ENCODE measurements at places on chromosomes 12 and 14. TPM values are rescaled to one million over a fixed set of nuclear protein-coding genes. Genes with fewer than 3 reads are reported as not detected.

Gene SMARCC2
- total RNA-seq = 214 TPM

Gene PPP4R4
- 1.7 TPM for total RNA-seq

Gene EAPP
- total RNA-seq = 38.8 TPM

Gene VWF
- total RNA-seq = 949 TPM

Gene APOF
- not detected for total RNA-seq

Gene KLRC1
- total RNA-seq = 1.7 TPM

Gene SAMD4A
- total RNA-seq = 46.9 TPM

Gene DUSP16
- total RNA-seq = 28.2 TPM

Gene CLEC9A
- total RNA-seq = not detected

Gene MDGA2
- not detected for total RNA-seq

Gene ATL1
- 10.2 TPM for total RNA-seq

Gene VRTN
- not detected for total RNA-seq

Gene PPHLN1
- 124 TPM for total RNA-seq

Gene INSM2
- total RNA-seq = not detected

Gene MGAT4C
- total RNA-seq = 0.34 TPM

Gene TBX3
- total RNA-seq = 120 TPM

Gene ANKS1B
- total RNA-seq = 62.6 TPM

Gene RNASE3
- not detected for total RNA-seq

Gene PTGR2
- 19.0 TPM for total RNA-seq

Gene BRF1
- 63.3 TPM for total RNA-seq

Gene GPD1
- not detected for total RNA-seq

Gene TTC6
- total RNA-seq = 0.07 TPM

Gene TEX52
- total RNA-seq = not detected

Gene CFAP54
- 1.3 TPM for total RNA-seq

Gene PELI2
- total RNA-seq = 24.3 TPM

Gene ITGA5
- 69.7 TPM for total RNA-seq

Gene KRT85
- total RNA-seq = 0.76 TPM

Gene CEBPE
- not detected for total RNA-seq

Gene C14orf132
- 15.6 TPM for total RNA-seq

Gene GNB3
- total RNA-seq = under 0.01 TPM

Gene MYL2
- total RNA-seq = 2.7 TPM

Gene GSG1
- not detected for total RNA-seq

Gene C14orf39
- not detected for total RNA-seq
